ENCODE measurements at places on chromosomes 6 and 20. TPM values are rescaled to one million over a fixed set of nuclear protein-coding genes. Genes with fewer than 3 reads are reported as not detected.

GRCh38 chr6:62775427-62776022 lies 435.7 kb upstream of the FKBP1C start:
- DNase-seq = no peak

TMEM244 gene
- not detected for total RNA-seq

DNA sequence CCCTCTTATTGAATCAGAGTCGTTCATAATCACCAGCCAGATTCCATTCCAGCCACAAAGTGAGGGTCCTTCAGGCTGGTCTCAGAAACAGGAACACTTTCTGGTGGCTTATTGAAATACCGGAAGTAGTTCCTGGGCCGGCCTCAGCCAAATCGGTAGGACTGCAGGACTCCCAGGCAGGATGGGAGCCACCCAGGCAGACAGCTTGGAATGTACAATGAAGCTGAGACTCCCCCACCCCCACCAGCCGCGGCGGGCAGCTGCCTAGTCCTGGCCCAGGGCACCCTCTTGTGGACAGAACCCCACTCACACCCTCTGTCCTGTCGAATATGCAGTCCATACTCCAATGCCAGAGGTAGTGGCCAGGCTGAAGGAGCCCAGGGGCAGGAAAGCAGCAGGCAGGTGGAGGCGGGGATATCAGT lies 43.8 kb downstream of the MDFI start:
- DNase-seq = peak; percentile 81

DNA sequence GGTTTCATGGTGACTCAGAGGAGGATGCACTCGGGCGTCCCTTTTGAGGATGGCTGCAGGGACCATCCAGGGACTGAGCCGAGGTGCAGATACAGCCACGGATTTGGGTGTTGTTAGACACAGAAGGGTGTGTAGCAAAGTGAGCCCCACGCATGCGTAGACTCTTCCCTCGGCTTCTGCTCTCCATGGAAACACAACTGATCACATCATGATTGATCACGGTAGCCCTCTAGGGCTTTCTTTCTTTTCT lies 606 bp upstream of the ULBP1 start:
- DNase-seq = no peak

GPR63 gene
- 0.54 TPM for total RNA-seq

GRCh38 chr20:50750145-50750671 lies 18.8 kb downstream of the PARD6B start:
- no peak for DNase-seq

GRCh38 chr6:127954082-127954481 lies 53.2 kb upstream of the THEMIS start:
- DNase-seq = no peak

ACOT13 gene
- total RNA-seq = 3.8 TPM

DNA sequence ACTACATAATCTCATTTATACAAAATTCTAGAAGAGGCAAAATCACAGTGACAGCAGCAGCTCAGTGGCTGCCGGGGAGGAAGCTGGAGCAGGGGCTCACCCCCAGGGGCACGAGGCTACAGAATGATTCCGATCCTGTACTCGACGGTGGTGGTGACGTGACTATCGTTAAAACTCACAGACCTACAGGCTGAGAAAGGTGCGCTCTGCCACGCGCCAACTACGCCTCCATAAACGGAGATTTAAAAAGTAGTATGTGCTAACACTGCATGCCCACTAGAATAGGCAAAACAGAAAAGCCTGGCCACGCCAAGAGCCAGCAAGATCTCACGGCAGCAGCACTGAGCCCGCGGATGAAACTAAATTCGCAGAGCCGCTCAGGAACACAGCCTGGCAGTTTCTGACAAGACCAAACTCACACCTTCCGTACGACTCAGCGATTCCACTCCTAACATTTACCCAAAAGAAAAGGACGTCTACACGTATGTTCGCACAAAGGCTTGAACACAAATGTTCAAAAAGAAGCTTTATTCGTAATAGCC lies 25.2 kb downstream of the TAF4 start:
- DNase-seq = no peak

XKR7 gene
- under 0.01 TPM for total RNA-seq
